ENCODE measurements at places on chromosomes 4 and X. TPM values are rescaled to one million over a fixed set of nuclear protein-coding genes. Genes with fewer than 3 reads are reported as not detected.

- no peak for DNase-seq
Observed at GRCh38 chrX:65601530-65602220, 65.8 kb upstream of the MSN start.

The SSX3 gene
- total RNA-seq: not detected

DNA sequence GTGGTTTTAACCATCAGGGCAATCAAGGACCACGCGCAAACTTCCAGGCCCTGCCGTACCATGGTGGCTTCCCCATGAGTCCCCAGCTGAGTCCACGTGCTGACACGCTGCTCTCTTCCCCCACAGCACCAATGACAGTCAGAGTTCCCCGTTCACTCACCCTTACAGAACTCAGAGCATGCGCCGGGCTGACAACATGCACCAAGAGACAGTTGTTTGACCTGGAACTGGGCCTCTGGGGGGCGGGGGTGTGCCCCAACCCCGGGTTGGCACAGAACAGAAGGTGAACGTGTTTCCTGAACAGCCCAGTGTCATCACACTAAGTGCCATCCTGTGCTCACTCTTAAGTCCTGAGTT is 29.4 kb downstream of the IRF2 start:
- DNase-seq: no peak

GRCh38 chr4:41939016-41939626 is 3.9 kb downstream of the TMEM33 start:
- no peak for DNase-seq

GRCh38 chr4:102693262-102693850 is 67.4 kb downstream of the MANBA start:
- DNase-seq: no peak

- no peak for DNase-seq
Observed at GRCh38 chr4:2781911-2782310, 11.0 kb upstream of the SH3BP2 start.

- no peak for DNase-seq
Observed at GRCh38 chr4:22897520-22898108, 204.9 kb downstream of the GBA3 start.

DNA sequence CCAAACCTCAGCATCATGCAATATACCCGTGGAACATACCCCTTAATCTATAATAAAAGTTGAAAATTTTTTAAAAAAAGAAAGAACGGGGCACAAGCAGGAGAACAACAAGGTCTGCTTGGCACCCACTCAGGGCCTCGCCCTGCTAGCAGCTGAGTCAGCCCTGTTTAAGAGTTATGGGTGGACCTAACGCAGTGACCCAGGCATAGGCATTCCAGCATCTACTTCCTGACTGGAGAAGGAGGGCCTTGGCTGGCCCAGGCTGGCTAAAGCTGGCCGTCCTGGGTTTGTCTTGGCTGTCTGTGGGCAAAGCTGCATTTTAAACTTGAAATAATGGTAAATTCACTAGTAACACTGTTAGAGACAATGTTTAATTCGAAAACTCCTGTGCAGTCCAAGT is 236.7 kb upstream of the PGRMC2 start:
- DNase-seq: no peak

The TCEAL5 gene
- 62.7 TPM for total RNA-seq

The GLOD5 gene
- total RNA-seq: not detected

The HTT-AS gene
- not detected for total RNA-seq

The RNF150 gene
- total RNA-seq: 23.3 TPM

DNA sequence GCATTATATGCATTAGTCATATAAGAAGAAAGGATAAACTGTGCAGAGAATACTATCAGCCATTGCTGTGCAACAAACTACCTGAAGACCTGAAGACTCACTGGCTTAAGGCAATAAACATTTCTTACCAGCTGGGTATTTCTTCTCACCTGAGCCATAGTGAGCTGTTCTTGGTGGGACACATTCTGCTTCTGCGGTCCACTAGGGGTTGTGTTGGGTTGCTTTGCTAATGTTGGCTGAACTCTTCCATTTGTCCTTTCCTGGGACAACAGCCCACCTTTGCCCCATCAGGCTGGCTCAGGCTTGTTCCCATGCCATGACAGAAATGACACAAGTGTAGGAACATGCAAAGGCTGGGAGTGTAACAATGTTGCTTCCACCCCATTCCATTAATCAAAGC is 388.6 kb downstream of the PCDH7 start:
- no peak for DNase-seq

DNA sequence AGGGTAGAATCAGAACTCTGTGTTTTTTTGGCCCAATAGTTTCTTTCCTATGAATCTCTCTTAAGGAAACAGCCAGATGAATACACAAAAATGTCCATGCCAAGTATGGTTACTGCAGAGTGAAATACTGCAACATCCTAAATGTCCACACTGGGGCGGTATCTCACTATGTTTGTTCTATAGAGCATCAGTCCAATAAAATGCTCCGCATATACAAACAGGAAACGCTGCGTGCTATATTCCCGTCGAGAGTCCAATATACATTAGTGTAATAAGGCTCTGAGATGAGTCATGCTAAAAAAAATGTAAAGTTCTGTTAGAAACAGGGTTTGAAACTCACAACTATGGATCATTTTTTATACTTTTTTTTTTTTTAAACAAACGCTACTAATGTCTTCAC is 72.9 kb upstream of the ENOX2 start:
- DNase-seq: no peak

The SFRP2 gene
- total RNA-seq: 6.3 TPM

DNA sequence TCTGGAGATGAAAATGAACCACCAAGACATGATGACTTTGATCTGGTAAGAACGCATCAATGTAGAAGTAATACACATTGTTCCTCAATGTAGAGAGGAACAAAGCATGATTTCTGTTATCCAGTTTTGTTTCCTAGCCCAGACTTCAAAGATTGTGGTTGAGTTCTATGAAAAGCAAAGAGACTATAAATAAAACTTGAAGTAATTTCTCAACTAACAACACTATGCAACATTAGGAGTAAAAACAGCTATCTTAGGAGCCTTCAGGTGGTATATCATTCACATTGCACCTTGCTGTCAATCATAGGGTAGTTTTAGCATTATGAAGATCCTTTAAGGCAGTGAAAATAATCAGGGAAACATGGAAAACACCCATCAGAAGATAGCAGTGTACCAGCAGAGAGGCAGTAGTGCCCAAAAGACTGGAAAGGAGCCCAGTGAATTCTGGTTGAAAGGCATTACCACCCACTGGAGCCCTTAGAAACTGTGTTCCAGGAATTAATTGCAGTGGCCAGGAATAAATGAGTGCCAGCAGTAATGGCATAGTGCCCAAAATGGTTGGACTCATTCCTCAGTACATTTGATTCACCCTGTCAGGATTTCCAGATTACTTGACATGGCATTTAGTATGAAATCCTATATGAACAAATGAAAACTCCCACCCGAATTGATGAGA is 300.7 kb upstream of the CXXC4 start:
- DNase-seq: no peak

DNA sequence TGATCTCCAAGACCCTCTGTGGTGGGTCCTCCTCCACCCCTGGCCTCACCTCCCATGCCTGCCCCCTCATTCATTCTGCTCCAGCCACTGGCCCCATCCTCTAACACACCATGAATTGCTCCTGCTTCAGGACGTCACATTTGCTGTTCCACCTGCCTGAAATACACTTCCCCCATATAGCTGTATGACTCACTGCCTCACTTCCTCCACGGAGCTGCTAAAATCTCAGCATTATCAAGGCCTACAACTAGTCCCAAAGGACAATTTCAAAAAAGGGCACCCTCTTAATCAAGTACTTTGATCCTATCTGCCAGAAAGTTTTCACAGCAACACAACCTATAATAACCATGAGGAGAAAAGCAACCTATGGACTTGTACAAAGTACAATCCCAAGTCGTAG is 43.6 kb upstream of the PHOX2B start:
- no peak for DNase-seq

DNA sequence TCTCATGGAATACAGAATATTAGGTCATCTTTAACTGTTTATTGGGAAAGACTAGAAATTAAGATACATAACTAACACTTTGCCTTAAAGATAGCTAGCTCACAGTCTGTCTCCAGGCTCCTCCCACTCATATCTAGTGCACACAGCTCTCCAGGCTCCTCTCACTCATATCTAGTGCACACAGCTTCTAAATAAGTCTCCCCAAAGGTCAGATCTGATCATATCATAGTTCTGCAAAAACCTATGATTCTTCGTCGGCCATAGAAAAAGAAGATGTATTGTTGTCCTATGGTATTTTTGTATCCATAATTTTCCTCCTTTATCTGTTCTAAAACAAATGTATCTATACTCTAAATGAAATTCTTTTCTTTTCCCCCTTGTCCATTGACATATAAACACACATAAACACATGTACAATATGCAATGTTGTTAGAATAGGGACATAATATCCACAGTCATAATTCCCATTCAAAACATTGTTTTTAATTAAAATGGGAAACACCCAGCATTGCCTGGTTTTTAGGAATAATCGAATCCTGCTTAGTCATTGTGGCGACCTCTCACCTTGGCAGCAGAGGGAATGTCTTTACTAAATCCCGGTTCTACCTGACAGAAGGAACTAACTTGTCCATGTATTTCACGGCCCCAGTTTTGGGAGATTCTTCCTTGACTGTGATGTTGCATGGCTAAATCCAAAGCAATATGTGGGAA is 1282.0 kb downstream of the PCDH7 start:
- no peak for DNase-seq

- no peak for DNase-seq
Observed at GRCh38 chrX:122567911-122568310, 616.2 kb upstream of the GRIA3 start.

GRCh38 chrX:108527724-108528123 is 88.1 kb downstream of the COL4A5 start:
- DNase-seq: no peak

GRCh38 chr4:24489870-24490269 is 94.5 kb downstream of the DHX15 start:
- DNase-seq: no peak

GRCh38 chr4:75878246-75878756 is 24.0 kb downstream of the PPEF2 start:
- DNase-seq: no peak

DNA sequence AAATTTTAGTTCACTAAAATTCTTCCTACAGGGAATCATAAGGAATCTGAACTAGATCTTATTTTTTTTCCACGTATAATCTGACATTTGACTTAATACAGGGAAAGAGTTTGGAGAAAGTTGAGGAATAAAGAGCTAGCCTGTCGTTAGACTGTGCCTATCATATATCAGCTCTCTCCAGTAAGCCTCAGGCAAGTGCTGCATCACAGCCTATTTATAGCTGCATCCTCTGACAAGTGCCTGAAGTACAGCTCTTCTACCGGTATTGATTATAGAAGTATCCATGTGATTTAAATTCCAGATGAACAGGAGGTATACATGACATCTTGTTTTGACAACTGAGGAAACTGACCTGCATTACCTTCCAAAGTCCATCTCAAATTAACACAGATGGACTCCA is 248.9 kb downstream of the TLL1 start:
- DNase-seq: no peak

The MAGEB17 gene
- total RNA-seq: not detected

- no peak for DNase-seq
Observed at GRCh38 chrX:12480956-12481355, 310.3 kb upstream of the PRPS2 start.

The ART3 gene
- 14.1 TPM for total RNA-seq

DNA sequence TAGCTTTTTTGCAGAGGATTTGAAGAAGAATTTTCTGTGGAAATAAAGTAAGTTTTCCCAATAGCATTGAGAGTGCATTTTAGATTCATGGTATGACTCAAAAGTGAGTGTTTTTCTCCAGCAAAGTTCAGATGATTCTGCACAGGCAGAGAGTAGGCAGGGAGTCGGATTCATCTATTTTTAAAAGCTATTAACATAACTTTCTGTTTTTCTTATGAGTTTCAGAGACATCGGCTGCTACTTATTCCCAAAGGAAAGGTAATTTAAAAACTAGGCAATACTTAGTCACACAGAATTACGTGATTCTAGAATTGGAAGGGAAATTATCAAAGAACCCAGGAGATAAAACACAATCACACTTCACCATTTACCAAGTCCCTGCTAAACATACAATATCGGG is 4.4 kb downstream of the CCDC110 start:
- no peak for DNase-seq
